Activated T-cell treated with anti-CD3 and anti-CD28 coated beads, Interleukin-2, amount 50 U/mL, for 4 hours (primary cell): ENCODE measurements at places on chromosomes 6 and 20. TPM values are rescaled to one million over a fixed set of nuclear protein-coding genes. Genes with fewer than 3 reads are reported as not detected.

GRCh38 chr6:128882560-128882959 is 378 bp upstream of the LAMA2 start:
- DNase-seq = no peak

Gene NFKBIL1
- 9.3 TPM for total RNA-seq

DNA sequence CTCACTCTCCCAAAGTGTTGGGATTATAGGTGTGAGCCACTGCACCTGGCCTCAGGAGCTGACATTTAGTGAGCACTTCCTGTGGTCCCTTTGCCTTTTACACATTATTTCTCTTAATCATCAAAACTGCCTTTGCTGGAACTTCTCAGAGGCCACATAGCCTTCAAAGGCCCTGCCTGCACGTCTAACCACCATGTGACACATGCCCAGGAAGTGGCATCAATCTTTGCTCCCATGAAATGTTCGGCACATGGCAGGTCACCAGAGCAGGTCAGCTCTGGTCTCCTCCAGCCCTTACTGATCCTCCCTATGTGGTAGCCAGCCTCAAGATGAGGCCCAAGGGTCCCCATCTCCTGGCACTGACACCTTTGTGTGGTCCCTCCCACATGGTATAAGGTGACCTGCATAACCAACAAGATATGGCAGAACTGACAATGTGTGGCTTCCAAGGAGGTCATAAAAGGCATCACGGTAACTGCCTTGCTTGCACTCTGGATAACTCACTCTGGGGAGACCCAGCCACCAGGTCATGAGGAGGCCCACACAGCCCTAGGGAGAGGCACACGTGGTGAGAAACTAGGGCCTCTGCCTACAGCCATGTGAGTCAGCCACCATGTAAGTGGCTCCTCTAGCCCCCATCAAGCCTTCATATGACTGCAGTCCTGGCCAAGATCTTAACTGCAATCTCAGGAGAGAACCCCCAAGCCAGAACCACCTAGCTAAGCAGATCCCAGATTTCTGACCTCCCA is 28.8 kb upstream of the HMGA1 start:
- no peak for DNase-seq

Gene AK9
- 2.5 TPM for total RNA-seq

GRCh38 chr6:42093582-42094329 is 43.4 kb downstream of the TAF8 start:
- DNase-seq = no peak

DNA sequence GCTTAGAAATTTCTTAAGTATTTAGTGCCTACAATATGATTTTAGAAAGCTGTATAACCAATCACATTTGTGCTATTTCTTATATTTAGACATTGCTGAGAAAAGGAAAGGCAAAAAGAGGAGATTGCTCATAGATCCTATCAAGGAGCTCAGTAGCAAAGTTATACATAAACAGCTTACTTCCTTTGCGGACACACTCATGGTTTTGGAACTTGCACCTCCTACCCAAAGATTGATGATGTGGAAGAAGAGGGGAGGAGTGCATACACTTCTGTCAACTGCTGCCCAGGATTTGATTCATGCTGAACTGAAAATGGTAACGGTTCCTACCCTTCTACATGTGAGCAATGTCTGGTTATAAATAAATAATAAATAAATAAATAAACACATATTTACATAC is 16.7 kb downstream of the RAD21L1 start:
- no peak for DNase-seq

GRCh38 chr6:137737836-137738596 is 129.0 kb upstream of the TNFAIP3 start:
- DNase-seq = no peak

DNA sequence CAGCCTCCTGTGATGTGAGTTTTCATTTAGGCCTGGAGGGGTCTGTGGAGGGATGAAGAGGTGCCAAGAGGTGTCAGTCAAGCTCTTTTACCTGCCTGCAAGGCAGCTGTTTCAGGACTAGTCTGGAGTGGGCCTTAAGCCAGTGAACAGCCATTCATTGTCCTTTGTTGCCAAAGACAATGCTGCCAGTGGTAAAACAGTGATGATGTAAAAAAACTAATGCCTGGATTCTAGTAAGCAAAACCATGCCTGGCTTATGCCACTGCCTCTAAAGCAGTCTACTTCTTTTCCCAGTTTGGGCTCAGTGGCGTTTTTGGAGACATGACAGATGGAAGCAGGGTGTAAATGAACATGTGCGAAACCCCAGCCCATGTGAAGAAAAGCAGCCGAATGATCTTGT is 93.5 kb upstream of the KCNK16 start:
- DNase-seq = no peak

GRCh38 chr6:90338409-90338808 is 41.8 kb upstream of the BACH2 start:
- no peak for DNase-seq

DNA sequence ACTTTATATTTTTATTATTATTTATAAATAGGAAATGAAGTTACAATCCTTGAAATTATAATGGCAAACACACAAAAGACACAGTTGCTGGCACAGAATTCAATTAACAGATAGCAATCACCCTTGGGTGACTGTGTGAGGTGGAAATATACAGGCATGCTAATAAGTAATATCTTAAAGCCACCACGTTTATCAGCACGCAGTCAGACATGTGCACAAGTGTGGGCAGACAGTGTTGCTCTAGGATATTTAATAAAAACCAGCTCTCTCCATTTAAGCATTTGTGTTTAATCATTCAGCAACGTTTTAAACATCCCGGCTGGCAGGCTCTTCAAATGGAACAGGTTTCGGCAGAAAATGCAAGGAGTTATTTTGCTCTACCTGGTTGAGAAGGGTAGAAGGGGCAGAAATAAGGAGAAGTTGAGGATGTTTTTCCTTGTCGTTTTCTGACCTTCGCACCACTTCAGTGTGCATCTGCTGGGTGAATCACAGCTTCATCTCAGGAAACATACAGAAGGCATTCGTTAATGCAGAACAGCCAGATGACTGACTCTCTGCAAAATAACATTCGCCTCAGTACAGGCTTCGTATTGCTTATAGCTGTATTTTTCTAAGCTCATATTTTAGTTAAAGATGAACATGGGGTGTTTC is 585.1 kb downstream of the QKI start:
- DNase-seq = no peak

GRCh38 chr6:20351534-20351933 is 50.1 kb upstream of the E2F3 start:
- no peak for DNase-seq

GRCh38 chr6:113406048-113406695 is 451.0 kb upstream of the MARCKS start:
- no peak for DNase-seq

DNA sequence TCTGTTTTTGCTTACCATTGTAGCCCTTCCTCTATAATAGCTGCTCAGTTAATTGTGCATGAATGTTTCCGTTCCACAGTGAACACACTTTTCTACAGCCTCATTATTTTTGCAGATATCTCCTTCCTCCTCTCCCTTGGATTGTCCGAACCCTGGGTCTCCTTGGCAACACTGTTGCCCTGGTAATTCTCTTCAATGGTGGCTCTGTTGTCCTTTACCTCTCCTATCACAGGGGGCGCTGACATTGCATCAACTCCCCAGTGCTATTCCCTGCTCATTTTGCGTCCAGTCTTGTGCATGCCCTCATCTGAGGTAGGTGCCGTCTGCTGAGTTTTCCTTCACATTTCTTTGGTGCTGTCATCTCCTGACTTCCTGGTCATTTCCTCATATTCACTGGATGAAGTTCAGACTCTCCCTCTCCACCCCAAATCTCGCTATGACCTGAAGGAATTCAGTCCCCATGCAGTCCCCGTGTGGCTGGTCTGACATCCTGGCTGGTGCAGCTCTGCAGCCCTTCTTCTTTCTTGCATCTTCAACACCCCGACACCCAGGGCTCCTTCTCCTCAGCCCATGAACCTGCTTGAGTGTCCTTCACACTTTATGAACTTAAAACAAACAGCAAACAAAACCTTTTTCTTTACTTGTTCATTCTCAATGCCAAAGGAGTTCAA is 21.1 kb downstream of the PHACTR2 start:
- DNase-seq = no peak

- DNase-seq = no peak
Measured at GRCh38 chr6:37130704-37131103, 39.2 kb upstream of the PIM1 start.

- DNase-seq = peak; percentile 34
Measured at GRCh38 chr6:119076173-119076572, 2.3 kb downstream of the FAM184A start.

Gene PTK6
- 0.16 TPM for total RNA-seq

GRCh38 chr6:3895312-3895653 is 46.1 kb downstream of the FAM50B start:
- no peak for DNase-seq

GRCh38 chr6:167706313-167707109 is 120.2 kb upstream of the AFDN start:
- DNase-seq = peak; percentile 56

DNA sequence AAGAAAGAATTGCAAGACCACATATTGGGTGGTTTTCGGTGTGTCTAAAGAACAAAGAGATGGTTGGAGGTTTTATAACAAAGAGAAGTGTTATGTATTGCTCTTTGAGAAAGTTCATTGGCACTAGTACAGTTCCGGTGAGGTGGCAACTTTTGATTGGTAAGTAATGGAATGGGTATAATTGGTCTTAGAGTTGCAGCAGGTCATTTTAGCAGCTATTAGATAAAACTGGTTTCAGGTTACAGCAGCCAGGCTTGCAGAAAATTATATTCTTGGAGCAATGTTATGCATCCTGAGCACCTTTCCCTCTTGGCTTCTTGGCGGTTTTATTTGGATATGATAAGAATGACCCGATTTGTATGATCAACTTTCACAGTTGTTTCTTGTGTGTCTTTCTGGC is 12.3 kb upstream of the SSTR4 start:
- DNase-seq = no peak

- no peak for DNase-seq
Measured at GRCh38 chr6:7145885-7146828, 38.4 kb downstream of the RREB1 start.

DNA sequence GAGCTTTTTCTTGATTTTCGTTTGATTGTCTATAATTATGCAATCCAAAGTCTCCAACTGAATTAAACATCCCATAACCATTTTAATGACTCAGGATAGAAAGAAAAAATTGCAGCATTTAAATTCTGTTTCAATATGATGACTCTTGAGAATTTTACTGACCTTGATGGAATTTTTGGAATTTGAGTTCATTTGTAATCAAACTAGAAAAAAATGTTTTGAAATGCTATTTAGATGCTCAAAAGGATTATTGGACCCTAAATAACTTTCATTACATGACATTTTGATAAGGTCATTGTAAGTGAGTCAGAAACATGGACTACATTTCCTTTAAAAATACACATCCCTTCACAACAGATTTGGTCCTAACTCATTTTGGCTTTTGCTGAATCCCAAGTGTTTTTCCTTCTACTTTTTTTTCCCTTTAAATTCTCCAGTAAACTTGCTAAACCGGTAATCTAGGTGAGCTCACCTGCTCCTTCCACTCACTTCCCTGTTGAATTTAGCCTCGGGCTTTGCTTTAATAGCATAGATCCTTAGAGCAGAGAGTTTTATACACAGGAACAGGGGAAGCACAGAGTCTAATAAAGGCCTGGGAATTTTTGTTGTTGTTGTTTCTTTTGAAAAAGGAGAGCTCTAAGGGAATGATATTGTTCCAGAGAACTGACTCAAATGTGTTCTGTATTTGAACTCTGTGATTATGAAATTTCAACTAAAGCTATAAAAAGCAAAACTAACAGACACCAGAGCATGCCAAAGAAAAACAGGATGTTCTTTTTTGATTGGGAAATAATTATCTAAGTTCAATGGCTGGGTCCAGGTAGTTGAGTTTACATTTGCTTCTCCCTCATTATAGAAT is 1088.2 kb upstream of the CITED2 start:
- no peak for DNase-seq

DNA sequence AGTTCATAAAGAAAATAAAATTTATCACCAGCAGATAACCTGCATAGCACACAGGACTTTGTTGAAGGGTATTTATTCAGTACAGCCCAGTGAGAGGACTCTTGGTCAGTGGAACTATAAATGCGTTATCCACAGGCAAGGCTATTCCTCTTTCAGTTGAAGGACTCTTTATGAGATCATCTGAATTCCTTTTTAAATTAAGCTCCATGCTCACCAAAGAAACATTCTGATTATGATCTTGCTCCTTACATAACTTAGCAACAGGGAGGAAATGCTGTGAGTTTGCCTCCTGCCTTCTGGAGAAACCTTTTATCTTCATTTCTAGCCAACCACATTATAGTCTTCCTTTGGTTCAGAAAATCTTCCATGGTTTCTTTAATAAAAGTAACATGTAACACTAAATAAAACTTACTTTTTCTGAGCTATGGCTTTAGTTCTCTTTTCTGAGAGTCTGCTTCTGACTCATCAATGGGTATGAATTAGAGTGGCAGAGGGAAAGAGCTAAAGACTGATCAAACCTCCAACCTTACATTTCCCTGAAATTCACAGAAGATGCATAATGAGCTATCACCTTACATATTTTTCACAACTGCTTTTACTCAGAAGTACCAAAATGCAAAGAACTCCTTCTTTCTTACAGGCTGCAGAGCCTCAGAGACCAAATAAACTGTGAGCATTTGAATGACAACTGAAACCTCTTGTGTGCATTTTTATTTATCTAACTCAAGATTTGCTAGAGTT is 267.2 kb downstream of the ADGRG6 start:
- no peak for DNase-seq

- DNase-seq = no peak
Measured at GRCh38 chr6:52142556-52142955, 43.6 kb upstream of the IL17A start.

DNA sequence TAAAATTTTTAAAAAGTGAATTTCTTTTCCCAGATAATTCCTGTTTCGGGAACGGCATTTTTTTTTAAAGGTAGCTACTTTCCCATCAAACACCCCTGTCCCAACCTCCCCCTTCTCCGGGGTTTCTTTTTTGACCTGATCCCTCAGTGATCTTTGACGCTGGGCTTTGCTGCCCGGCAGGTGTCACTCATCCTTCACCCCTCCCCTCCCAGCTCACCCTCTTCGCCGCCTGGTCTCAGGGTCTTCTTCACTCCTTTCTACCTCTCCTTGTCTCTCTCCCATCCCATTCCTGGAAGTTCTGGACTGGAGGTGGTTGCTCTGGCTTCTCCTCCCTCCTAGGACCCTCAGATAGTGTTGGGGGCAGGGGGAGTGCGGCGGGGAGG is 329 bp upstream of the GPR6 start:
- no peak for DNase-seq

- no peak for DNase-seq
Measured at GRCh38 chr20:4573564-4574355, 147.9 kb upstream of the PRND start.

- no peak for DNase-seq
Measured at GRCh38 chr6:134491477-134491876, 173.6 kb upstream of the SGK1 start.

DNA sequence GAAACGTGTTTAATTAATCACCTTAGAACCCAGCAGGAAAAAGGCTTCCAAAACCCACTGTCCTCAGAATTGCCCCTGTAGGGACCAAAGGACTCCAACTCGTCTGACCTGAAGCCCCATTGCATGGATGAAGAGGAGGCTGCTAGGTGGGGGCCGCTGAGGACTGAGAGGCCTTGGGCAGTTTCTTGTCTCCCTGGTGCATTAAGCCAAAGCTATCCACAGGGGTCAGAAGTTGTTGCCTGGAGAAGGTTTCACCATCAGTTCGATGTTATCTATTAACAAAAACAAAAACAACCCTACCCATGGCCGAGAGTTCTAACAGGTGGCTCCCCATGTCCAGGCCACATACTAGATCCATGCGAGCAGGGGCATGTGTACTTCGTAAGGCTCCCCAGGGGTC is 120.9 kb upstream of the CD93 start:
- no peak for DNase-seq

- no peak for DNase-seq
Measured at GRCh38 chr6:87623248-87623647, 33.3 kb downstream of the ORC3 start.
